ENCODE measurements at places on chromosomes 11 and 22.

GRCh38 chr11:68621826-68622225, 62.5 kb upstream of the GAL start:
- H3K36me3 ChIP-seq: no peaks in the 10 kb centered on the region
- DNase-seq: no peak
- no peaks in the 10 kb centered on the region for H3K4me1 ChIP-seq
- H3K4me3 ChIP-seq: no peak overlapping the region
- no peaks in the 10 kb centered on the region for H3K27me3 ChIP-seq

DNA sequence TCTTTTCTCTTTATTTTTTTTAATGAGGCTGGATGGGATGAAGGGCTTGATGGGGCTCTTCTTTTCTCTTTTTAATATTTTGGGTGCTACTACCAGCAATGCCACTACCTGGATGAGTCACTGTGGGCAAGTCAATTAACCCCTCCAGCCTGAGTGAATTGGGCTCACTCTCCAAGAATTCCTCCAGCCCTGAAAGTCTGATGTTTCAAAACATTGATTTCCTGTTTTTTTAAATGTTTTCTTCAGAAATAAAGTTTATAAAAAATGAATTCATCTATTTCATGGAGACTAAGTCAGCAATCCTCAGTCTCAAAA, 812 bp upstream of the OR5A2 start:
- no peaks in the 10 kb centered on the region for H3K27me3 ChIP-seq
- H3K4me3 ChIP-seq: no peak overlapping the region
- H3K4me1 ChIP-seq: no peaks in the 10 kb centered on the region

DNA sequence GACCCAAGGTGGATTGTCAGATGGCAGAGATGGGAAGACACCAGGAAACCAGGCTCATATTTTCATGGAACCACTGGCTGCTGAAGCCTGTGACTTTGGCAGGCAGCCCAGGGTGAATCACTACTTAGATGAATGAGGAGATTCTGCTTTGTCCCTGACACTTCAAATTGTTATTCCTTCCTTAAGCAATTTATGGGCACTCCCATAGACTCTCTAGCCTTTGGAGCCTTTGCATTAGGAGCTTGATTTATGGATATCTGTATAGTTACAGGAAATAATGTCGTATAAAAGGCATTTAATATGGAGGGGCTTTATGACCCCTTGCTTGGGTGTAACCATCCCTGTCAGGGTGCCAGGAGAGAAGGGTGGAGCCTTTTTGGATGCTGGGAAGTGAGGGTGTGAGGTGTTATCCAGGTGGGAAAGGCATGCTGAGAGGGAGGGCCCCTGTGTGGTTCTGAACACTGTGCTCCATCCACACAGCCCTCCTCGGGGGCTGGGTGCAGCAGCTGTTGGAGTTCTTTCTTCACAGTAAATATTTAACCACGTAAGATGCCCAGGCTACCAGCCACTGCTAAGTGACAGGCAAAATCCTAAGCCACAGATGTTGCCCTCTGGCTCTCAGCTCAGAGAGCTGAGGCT, 35.3 kb downstream of the IL18 start:
- no peak overlapping the region for H3K27ac ChIP-seq
- H3K27me3 ChIP-seq: no peaks in the 10 kb centered on the region
- DNase-seq: no peak
- no peak overlapping the region for H3K4me3 ChIP-seq
- no peaks in the 10 kb centered on the region for H3K4me1 ChIP-seq

DNA sequence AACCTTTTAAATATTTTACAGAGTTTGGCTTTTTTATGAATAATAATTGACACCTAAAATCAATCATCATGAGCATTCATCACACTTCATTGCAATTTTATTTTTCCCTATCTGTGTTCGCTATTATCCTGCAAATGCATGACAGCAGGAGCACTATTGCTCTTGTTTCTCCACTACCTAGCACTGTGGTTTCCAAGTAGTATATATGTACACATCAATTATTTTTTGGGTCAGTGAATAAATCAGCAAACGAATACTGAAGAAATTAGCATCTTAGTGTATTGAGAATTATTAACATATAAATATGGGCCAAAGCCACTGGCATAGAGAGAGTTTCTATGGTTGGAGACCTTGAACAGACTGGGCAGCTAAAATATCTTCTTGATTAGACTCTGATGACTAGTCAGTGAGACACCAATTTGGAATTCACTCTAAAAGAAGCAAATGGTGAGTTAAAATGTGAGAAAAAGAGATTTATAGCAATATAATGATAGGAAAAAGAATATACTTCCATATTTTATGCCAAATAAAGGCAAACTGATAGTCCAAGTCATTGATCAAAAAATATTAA, 731.1 kb upstream of the LUZP2 start:
- H3K27me3 ChIP-seq: no peaks in the 10 kb centered on the region
- DNase-seq: no peak
- H3K27ac ChIP-seq: no peak overlapping the region
- H3K36me3 ChIP-seq: no peaks in the 10 kb centered on the region
- no peaks in the 10 kb centered on the region for H3K4me1 ChIP-seq
- no peak overlapping the region for H3K4me3 ChIP-seq

DNA sequence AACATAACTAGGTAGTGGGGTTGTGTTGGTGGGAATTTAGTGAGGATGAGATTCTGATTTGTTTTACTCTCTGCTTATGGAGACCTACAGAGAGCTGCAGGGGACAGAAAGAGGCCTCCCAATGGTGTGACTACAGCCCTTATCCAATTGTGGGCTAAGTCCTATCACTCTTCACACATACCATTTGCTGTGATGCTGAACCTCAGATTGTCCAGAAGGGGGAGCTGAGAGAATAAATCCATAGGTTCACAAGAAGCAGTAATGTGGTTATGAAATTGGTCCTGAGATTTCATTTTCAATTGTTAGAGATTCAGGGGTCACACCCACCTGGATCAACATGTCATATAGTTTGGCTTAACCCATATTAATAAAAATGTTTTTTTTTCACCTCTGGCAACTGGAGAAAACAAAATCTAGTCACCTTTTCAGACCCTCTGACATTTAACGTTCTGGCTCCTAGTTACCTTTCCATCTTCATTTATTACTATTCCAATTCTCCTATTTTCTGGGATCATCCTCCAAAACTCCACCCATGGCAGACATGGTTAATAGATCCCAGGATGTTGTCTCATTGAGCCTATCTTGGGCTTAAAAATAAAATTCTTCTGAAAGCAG, 53.3 kb upstream of the PTPN5 start:
- no peak for DNase-seq
- no peaks in the 10 kb centered on the region for H3K27me3 ChIP-seq
- H3K27ac ChIP-seq: no peak overlapping the region
- no peaks in the 10 kb centered on the region for H3K4me1 ChIP-seq

GRCh38 chr11:10023212-10023611, 270.8 kb downstream of the SBF2 start:
- no peaks in the 10 kb centered on the region for H3K27me3 ChIP-seq
- H3K4me3 ChIP-seq: no peak overlapping the region
- DNase-seq: no peak

GRCh38 chr11:69878144-69878883, 59.1 kb upstream of the FGF3 start:
- H3K27ac ChIP-seq: no peak overlapping the region
- no peak for DNase-seq
- no peak overlapping the region for H3K4me3 ChIP-seq
- H3K36me3 ChIP-seq: no peaks in the 10 kb centered on the region
- H3K4me1 ChIP-seq: no peaks in the 10 kb centered on the region

- H3K4me1 ChIP-seq: no peaks in the 10 kb centered on the region
- H3K27me3 ChIP-seq: no peaks in the 10 kb centered on the region
- no peak for DNase-seq
- no peak overlapping the region for H3K4me3 ChIP-seq
- no peaks in the 10 kb centered on the region for H3K36me3 ChIP-seq
Observed at GRCh38 chr11:81165164-81165563, 1568.5 kb downstream of the FAM181B start.

DNA sequence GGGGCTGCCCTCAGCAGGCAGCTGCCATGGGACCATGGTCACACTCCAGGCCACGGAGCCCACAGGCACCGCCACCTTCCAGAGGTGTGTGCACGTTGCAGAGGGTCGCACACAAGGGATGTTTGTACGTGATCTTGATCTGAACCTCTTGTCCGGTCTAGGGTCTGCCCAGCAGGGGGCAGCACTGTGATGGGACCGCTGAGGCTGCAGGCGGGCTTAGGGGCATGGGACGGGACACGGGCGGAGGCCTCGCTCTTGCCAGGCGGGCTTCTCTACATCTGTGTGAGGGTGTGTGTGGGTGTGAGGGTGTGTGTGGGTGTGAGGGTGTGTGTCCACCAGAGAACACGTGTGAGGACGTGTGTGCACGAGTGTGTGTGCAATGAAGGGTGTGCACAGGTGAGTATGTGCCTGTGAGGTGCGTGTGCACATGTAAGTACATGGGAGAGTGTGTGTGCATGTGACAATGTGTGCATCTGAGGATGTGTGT, 52.4 kb downstream of the CACNA1I start:
- H3K27ac ChIP-seq: no peak overlapping the region
- no peaks in the 10 kb centered on the region for H3K36me3 ChIP-seq
- H3K4me1 ChIP-seq: no peaks in the 10 kb centered on the region

- peak overlapping the region; percentile 49 for H3K4me3 ChIP-seq
- peaks cover 22% of the 10 kb centered on the region for H3K36me3 ChIP-seq
- H3K27me3 ChIP-seq: no peaks in the 10 kb centered on the region
- DNase-seq: no peak
Observed at GRCh38 chr11:59669611-59670009, 773 bp upstream of the PATL1 start.

- H3K27ac ChIP-seq: peak overlapping the region; percentile 46
- no peak for DNase-seq
- no peak overlapping the region for H3K4me3 ChIP-seq
Observed at GRCh38 chr11:19368726-19369375, 128.1 kb upstream of the E2F8 start.

GRCh38 chr11:118939953-118940598, 14.3 kb upstream of the BCL9L start:
- H3K27ac ChIP-seq: no peak overlapping the region
- H3K4me1 ChIP-seq: peaks cover 4% of the 10 kb centered on the region

GRCh38 chr22:30481711-30482110, 9.9 kb upstream of the SEC14L3 start:
- no peak overlapping the region for H3K27ac ChIP-seq
- no peaks in the 10 kb centered on the region for H3K4me1 ChIP-seq
- no peak overlapping the region for H3K4me3 ChIP-seq
- DNase-seq: no peak
- H3K36me3 ChIP-seq: no peaks in the 10 kb centered on the region
- no peaks in the 10 kb centered on the region for H3K27me3 ChIP-seq

DNA sequence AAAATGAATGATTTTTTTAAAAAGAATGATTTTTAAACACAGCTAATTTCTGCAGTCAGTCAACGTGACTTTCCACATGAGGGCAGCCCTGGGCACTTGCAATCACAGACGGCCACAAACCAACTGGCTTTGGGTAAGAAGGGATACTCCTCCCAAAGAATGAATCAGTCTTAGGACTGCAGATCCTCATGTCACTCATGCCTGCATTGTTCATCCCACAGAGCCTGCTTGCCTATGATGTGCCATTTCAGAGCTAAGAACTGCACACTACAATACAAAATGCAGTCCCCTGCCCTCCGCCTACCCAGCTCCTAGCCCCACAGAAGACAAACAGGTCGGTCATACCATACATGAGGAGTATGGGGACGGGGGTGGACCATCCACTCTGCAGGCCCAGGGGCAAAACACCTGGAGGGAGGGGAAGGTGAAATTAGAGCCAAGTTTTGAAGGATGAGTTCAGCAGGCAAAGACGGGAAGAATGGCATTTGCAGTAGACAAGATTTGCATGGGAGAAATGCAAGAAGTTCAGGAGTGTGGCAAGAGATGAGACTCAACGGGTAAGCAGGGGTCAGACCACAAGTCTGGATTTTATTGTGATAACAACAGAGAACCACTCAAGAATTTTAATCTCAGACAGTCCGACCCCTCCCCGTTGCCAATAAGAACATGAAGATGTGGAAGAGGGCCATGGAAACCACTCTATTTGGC, 24.7 kb downstream of the PACSIN2 start:
- no peak for DNase-seq
- H3K27me3 ChIP-seq: no peaks in the 10 kb centered on the region
- H3K27ac ChIP-seq: no peak overlapping the region
- peaks cover 45% of the 10 kb centered on the region for H3K4me1 ChIP-seq
- H3K36me3 ChIP-seq: no peaks in the 10 kb centered on the region

DNA sequence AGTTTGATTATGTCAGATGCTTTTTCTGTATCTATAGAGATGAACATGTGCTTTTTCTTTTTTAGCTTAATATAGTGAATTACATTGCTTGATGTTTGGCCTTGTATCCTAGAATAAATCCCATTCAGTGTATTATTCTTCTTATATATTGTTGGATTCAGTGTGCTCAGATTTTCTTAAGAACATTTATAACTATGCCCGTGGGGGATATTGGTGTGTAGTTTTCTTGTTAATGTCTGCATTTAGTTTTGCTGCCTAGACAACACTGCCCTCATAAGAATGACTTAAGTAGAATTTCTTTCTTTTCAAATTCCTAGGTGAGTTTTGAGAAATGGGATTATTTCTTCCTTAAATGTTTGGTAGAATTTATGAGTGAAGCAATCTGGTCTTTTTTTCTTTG, 98.5 kb downstream of the TMEM135 start:
- no peak overlapping the region for H3K4me3 ChIP-seq
- H3K27ac ChIP-seq: no peak overlapping the region
- DNase-seq: no peak
- H3K27me3 ChIP-seq: no peaks in the 10 kb centered on the region
- no peaks in the 10 kb centered on the region for H3K36me3 ChIP-seq

GRCh38 chr11:81839976-81840375, 893.7 kb downstream of the FAM181B start:
- no peak overlapping the region for H3K27ac ChIP-seq
- no peaks in the 10 kb centered on the region for H3K36me3 ChIP-seq
- H3K4me3 ChIP-seq: no peak overlapping the region
- H3K27me3 ChIP-seq: no peaks in the 10 kb centered on the region
- DNase-seq: no peak

DNA sequence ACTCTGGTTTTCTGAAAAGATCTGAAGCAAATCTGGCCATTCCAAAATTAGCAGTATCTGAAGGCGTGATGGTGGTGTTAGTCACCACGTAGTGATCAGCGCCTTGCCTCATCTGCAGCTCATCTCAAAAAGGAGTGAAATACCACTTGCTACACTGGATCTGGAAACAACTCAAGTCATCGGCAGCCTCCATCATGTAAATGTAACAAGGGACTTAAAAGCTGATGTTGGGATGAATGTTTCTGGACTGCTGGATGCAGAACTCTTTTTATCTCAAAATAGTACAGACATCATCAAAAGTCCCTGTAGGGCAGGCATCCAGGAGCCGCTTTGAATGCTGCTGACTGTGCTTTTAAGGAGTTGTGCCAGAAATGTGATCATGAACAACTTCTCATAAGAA, 14.1 kb upstream of the APLP2 start:
- no peak overlapping the region for H3K4me3 ChIP-seq
- no peak overlapping the region for H3K27ac ChIP-seq

- H3K27ac ChIP-seq: no peak overlapping the region
- DNase-seq: no peak
- H3K27me3 ChIP-seq: no peaks in the 10 kb centered on the region
Observed at GRCh38 chr22:41742918-41743317, 43.6 kb downstream of the MEI1 start.

GRCh38 chr22:43910178-43910695, 13.4 kb upstream of the PNPLA3 start:
- H3K4me1 ChIP-seq: no peaks in the 10 kb centered on the region
- H3K4me3 ChIP-seq: no peak overlapping the region
- no peak overlapping the region for H3K27ac ChIP-seq
- no peak for DNase-seq
- H3K27me3 ChIP-seq: no peaks in the 10 kb centered on the region
